WTC11 (cell line): ENCODE measurements at places on chromosomes 5 and 9. TPM values are rescaled to one million over a fixed set of nuclear protein-coding genes. Genes with fewer than 3 reads are reported as not detected.

GRCh38 chr9:88307136-88307535 lies 81.1 kb upstream of the SPIN1 start:
- no peak overlapping the region for H3K27ac ChIP-seq
- no peak overlapping the region for H3K4me3 ChIP-seq
- H3K27me3 ChIP-seq: no peaks in the 10 kb centered on the region
- H3K36me3 ChIP-seq: no peaks in the 10 kb centered on the region

Gene RASA1
- 31.0 to 32.1 TPM (median 32.0 TPM) in 3 replicates for total RNA-seq

Gene BARHL1
- total RNA-seq: 0.15 to 0.16 TPM in 2 of 3 replicates, not detected in the other

DNA sequence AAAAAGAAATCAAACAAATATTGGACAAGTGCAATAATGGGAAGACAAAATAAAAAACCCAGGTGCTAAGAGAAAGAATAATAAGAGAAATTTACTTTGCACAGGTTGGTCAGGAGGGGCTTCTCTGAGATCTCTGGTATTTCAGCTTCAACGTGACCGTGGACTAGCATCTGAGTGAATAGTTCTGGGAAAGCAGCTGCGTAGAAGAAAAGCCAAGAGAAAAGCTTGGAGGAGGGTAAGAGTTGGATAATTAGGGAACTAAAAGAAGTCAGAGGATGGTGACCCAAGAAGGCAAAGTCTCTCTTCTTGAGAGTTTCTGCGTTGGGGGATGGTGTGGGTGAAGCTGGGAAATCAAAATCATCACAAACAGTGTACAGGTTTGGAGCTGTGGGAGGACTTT lies 41.6 kb downstream of the YIPF5 start:
- peaks cover 16% of the 10 kb centered on the region for H3K4me1 ChIP-seq
- no peaks in the 10 kb centered on the region for H3K36me3 ChIP-seq
- no peaks in the 10 kb centered on the region for H3K27me3 ChIP-seq

- H3K4me3 ChIP-seq: no peak overlapping the region
- H3K27ac ChIP-seq: no peak overlapping the region
- H3K27me3 ChIP-seq: no peaks in the 10 kb centered on the region
- peaks cover 11% of the 10 kb centered on the region for H3K4me1 ChIP-seq
- H3K36me3 ChIP-seq: peaks cover 8% of the 10 kb centered on the region
Observed at GRCh38 chr5:10499776-10500175, 58.1 kb downstream of the ROPN1L start.

Gene CCL27
- 0.68 to 1.0 TPM (median 0.89 TPM) in 3 replicates for total RNA-seq

GRCh38 chr5:139512786-139513390 lies 30.3 kb upstream of the STING1 start:
- no peak overlapping the region for H3K27ac ChIP-seq
- no peak overlapping the region for H3K4me3 ChIP-seq
- peaks cover 8% of the 10 kb centered on the region for H3K4me1 ChIP-seq
- H3K27me3 ChIP-seq: peaks cover 8% of the 10 kb centered on the region
- H3K36me3 ChIP-seq: peaks cover 11% of the 10 kb centered on the region
- DNase-seq: no peak

Gene TMEM174
- total RNA-seq: not detected in 3 replicates

Gene LCP2
- 0.37 to 0.73 TPM (median 0.72 TPM) in 3 replicates for total RNA-seq

- no peak for DNase-seq
- peaks cover 6% of the 10 kb centered on the region for H3K36me3 ChIP-seq
- no peaks in the 10 kb centered on the region; the same call in 1 of the 2 replicates for H3K27me3 ChIP-seq
- no peaks in the 10 kb centered on the region for H3K4me1 ChIP-seq
Observed at GRCh38 chr5:56018832-56019231, 24.1 kb upstream of the IL6ST start.

DNA sequence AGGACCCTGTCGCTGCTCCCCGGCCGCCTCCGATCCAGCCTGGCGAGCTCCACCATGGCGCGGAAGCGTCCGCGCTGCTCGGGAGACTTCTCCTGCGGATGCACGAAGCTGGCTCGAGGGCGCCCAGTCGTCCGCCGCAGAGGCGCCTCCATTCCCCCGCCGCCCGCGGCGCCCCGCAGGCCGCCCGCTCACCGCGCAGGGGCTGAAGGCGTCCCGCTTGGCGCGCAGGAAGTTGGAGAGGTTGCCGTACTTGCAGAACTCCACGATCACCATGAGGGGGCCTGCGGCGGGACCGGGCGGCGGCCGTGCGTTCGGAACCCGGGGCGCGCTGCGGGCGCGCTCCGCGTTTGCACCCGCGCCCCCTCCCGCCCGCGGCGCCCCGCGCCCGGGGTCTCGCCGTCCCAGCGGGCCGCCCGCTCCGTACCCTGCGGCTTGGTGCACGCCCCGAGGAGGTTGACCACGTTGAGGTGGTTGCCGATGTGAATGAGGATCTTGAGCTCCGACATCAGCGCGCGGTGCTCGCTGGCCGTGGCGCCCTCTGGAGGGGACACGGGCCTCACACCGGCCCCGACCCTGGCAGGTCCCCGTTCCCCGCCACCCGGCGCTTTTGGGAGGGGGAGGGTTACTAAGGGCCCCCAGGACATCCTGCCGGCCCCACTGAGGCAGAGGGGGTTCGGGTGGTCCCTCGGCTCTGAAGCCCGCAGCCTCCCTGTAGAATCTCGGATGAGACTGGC lies 27.7 kb upstream of the SCGB3A1 start:
- H3K4me3 ChIP-seq: peak overlapping the region; percentile 63
- H3K27me3 ChIP-seq: peaks cover 16% of the 10 kb centered on the region
- H3K36me3 ChIP-seq: no peaks in the 10 kb centered on the region
- DNase-seq: peak; percentile 76
- H3K4me1 ChIP-seq: peaks cover 2% of the 10 kb centered on the region; the same call in 1 of the 2 replicates
- H3K27ac ChIP-seq: no peak overlapping the region

Gene ADCY2
- 142 to 165 TPM (median 154 TPM) in 3 replicates for total RNA-seq

DNA sequence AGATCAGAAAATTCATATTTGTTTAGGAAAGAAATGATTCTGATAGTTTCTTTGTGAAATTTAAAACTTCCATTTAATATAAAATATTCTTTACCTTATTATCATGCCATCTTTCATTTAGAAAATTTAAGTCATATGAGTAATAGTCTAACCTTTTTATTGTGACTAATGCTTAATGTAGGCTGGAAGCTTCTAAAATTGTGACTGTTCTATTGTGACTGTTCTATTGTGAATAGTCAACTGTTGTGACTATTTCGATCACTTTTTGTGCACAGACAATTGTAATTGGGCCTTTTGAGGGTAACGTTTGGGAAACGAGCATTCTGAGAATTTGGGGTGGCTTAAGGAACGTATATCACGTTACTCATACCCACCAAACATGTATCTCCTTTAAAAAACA lies 100.0 kb downstream of the PARP8 start:
- no peak overlapping the region for H3K27ac ChIP-seq
- H3K36me3 ChIP-seq: peaks cover 6% of the 10 kb centered on the region
- no peaks in the 10 kb centered on the region for H3K27me3 ChIP-seq
- no peak for DNase-seq
- peaks cover 8% of the 10 kb centered on the region for H3K4me1 ChIP-seq

DNA sequence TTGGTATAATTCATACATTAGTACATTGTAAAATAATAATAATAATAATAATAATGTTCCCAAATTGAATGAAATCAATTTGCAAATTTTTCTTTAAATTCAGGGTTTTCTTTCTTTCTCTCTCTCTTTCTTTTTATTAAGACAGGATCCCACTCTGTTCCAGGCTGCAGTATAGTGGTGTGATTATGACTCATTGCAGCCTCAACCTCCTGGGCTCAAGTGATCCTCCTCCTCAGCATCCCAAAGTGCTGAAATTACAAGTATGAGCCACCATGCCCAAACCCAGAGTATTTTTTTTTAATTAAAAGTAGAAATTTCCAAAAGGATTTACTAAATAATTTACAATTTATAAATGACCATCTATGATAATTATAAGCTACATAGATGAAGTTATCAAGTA lies 117.7 kb downstream of the HOMER1 start:
- no peaks in the 10 kb centered on the region for H3K27me3 ChIP-seq
- H3K4me1 ChIP-seq: peaks cover 8% of the 10 kb centered on the region

GRCh38 chr9:128370367-128370751 lies 815 bp upstream of the URM1 start:
- no peaks in the 10 kb centered on the region for H3K36me3 ChIP-seq
- peak overlapping the region; percentile 95 for H3K4me3 ChIP-seq
- no peak for DNase-seq
- peak overlapping the region; percentile 80 for H3K27ac ChIP-seq
- peaks cover 42% of the 10 kb centered on the region for H3K27me3 ChIP-seq
- peaks cover 32% of the 10 kb centered on the region for H3K4me1 ChIP-seq

- peak; percentile 33 for DNase-seq
- H3K36me3 ChIP-seq: no peaks in the 10 kb centered on the region
- peaks cover 52% of the 10 kb centered on the region for H3K4me1 ChIP-seq
- H3K4me3 ChIP-seq: no peak overlapping the region
- H3K27me3 ChIP-seq: no peaks in the 10 kb centered on the region
Observed at GRCh38 chr5:52693280-52693679, 94.4 kb upstream of the ITGA1 start.

Gene HK3
- 0.17 to 0.18 TPM in 2 of 3 replicates, not detected in the other for total RNA-seq

GRCh38 chr9:134880484-134881312 lies at the start of gene FCN2:
Gene FCN2 (plus strand): TSS chr9:134880810. CDS start chr9:134880822, 12 bp downstream.
- H3K4me3 ChIP-seq: no peak within 1 kb of the TSS
- no peaks in the 10 kb centered on the region for H3K4me1 ChIP-seq
- DNase-seq: no peak
- no peak within 1 kb of the TSS for H3K27ac ChIP-seq
- H3K36me3 ChIP-seq: no peaks in the 10 kb centered on the region

GRCh38 chr9:109355564-109356297 lies 34.9 kb upstream of the EPB41L4B start:
- no peaks in the 10 kb centered on the region for H3K27me3 ChIP-seq
- DNase-seq: no peak
- no peak overlapping the region for H3K27ac ChIP-seq
- H3K4me1 ChIP-seq: no peaks in the 10 kb centered on the region
- H3K4me3 ChIP-seq: no peak overlapping the region

Gene NUTM2G
- total RNA-seq: 0.14 to 0.50 TPM (median 0.27 TPM) in 3 replicates

- no peak overlapping the region for H3K4me3 ChIP-seq
- DNase-seq: no peak
- H3K4me1 ChIP-seq: peaks cover 50% of the 10 kb centered on the region
- no peaks in the 10 kb centered on the region; the same call in 1 of the 2 replicates for H3K27me3 ChIP-seq
- no peak overlapping the region for H3K27ac ChIP-seq
Observed at GRCh38 chr5:10586008-10586407, 22.1 kb downstream of the ANKRD33B start.

- no peaks in the 10 kb centered on the region for H3K36me3 ChIP-seq
- no peak overlapping the region for H3K4me3 ChIP-seq
- H3K27ac ChIP-seq: no peak overlapping the region
- DNase-seq: no peak
- peaks cover 7% of the 10 kb centered on the region for H3K4me1 ChIP-seq
Observed at GRCh38 chr5:143501310-143502044, 98.0 kb upstream of the NR3C1 start.

DNA sequence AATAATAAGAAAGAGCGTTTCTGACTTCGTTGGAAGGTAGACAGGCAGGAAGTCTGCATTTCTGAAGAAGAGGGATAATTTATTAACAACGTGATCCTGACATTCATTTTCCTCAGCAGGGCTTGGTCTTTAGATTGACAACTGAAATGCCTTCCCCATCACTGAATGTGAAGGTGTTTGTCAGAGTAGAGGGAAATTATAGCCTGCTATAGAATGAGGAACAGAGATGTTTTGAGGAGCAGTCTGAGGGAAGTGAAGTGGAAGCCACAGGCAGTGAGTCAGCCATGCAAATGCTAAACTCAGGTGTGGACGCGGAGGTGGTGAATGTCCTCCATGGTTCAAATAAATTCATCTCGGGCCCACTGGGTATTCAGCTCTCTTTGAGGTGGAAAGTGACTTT lies 30.5 kb downstream of the C7 start:
- no peak overlapping the region for H3K4me3 ChIP-seq
- peaks cover 1% of the 10 kb centered on the region for H3K4me1 ChIP-seq
- H3K27me3 ChIP-seq: no peaks in the 10 kb centered on the region

DNA sequence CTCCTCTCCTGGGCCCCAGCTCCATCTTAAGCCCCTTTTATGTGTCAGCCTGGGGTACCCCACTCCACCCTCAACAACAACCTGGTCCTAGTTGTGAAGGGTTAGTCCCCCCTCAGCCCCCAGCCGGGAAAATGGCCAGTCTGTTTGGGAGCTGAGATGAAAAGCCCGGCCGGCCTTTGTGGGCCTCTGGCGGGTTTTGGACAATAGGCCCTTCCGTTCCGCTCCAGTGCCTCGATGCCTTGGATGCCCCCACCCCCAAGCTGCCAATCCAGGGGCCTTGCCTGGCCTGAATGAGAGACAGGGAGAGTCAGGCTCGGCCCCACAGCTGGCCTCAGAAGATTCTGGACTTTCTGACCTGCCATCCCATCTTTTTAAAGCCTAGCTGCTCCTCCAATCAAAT lies 9.2 kb downstream of the CNTFR start:
- peaks cover 89% of the 10 kb centered on the region for H3K27me3 ChIP-seq
- H3K27ac ChIP-seq: no peak overlapping the region
- H3K4me3 ChIP-seq: 0 out of 2 replicates have a peak overlapping the region, but pooled peaks have one; percentile 27
- DNase-seq: no peak
- no peaks in the 10 kb centered on the region for H3K36me3 ChIP-seq
- H3K4me1 ChIP-seq: peaks cover 48% of the 10 kb centered on the region

DNA sequence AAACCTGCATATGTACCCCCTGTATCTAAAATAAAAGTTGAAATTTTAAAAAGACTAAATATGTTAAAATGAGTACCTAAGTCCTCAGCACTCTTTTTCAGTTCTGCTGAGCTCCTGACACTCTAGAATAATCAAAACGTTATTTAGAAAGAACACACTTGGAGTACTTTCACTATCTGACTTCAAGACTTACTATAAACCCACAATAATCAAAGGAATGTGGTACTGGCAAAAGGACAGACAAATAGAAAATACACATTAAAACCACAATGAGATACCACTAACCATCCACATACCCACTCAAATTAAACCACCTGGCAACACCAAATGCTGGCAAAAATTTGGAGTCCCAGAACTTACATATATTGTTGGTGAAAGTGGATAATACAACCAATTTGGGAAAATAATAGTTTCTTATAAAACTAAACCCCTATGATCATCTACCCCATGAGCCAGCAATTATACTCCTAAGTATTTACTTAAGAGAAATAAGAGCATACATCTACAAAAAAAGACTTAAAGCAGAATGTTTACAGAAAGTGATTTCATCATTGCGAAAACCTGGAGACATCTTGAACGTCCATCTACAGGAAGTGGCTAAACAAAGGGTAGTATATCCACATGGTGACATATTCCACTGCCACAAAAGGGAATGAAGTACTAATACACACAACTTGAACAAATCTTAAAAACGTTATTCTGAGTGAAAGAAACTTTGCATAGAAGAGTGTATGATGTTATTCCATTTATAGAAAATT lies 12.8 kb upstream of the PRSS3 start:
- peaks cover 7% of the 10 kb centered on the region for H3K27me3 ChIP-seq
- no peak for DNase-seq
- H3K4me3 ChIP-seq: no peak overlapping the region
- no peaks in the 10 kb centered on the region for H3K36me3 ChIP-seq
- H3K4me1 ChIP-seq: 0 out of 2 replicates have a peak, but pooled peaks cover 2% of the 10 kb centered on the region

- peaks cover 8% of the 10 kb centered on the region for H3K4me1 ChIP-seq
- no peak overlapping the region for H3K4me3 ChIP-seq
- no peak for DNase-seq
- no peak overlapping the region for H3K27ac ChIP-seq
Observed at GRCh38 chr5:58963361-58963760, 380.5 kb downstream of the RAB3C start.

DNA sequence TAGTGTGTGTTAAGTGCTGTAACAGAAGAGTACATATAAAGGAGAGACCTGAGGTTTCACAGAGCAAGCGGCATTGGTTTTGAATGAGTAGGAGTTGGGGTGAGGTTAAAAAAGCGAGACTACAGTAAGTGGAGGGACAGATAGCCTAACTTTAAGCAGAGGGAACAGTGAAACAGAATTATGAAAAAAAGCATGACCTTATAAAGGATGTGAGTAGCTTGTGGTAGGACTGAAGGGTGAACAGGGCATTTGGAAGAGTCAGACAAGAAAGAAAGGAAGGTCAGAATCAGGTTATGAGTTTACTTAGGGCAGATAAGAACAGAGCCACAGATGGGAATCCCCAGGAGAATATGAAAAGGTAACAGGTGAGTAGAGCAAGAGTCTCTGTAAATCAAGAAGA lies 22.5 kb downstream of the MSANTD3 start:
- no peak for DNase-seq
- H3K27me3 ChIP-seq: no peaks in the 10 kb centered on the region
- H3K27ac ChIP-seq: no peak overlapping the region
- H3K4me3 ChIP-seq: no peak overlapping the region
- H3K4me1 ChIP-seq: peaks cover 20% of the 10 kb centered on the region
